ENCODE measurements at places on chromosomes 2 and 18. TPM values are rescaled to one million over a fixed set of nuclear protein-coding genes. Genes with fewer than 3 reads are reported as not detected.

Gene YES1
- total RNA-seq: 11.6 TPM

Gene SPATS2L
- 54.0 TPM for total RNA-seq

Gene SAG
- 0.34 TPM for total RNA-seq

Gene CMPK2
- total RNA-seq: 47.0 TPM

Gene LINC00305
- not detected for total RNA-seq

Gene GAREM1
- not detected for total RNA-seq

Gene CDKL4
- 0.59 TPM for total RNA-seq

Gene CSRNP3
- total RNA-seq: not detected

Gene SMARCAL1
- 27.3 TPM for total RNA-seq
